Right lung (tissue), 10 donors: ENCODE measurements at places on chromosomes 3 and 15. TPM values are rescaled to one million over a fixed set of nuclear protein-coding genes. Genes with fewer than 3 reads are reported as not detected.

DNA sequence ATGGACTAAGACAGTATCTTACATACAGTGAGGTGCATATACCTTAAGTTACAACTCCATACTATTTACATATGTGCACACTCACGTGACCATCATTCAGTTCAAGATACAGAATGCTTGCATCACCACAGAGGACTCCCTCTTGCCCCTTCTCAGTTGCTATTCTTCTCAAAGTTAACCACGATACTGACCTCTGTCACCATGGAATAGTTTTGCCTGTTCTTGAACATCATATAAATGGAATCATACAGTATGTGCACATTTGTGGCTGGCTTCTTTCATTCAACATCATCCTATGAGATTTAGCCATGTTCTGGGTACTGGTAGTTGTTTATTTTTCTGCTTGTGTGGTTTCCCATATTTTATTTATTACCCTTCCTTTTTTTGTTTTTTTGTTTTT is 10.4 kb upstream of the ZSCAN2 start:
- no peak for DNase-seq

- no peak for DNase-seq
These were observed 22.0 kb downstream of the WNT7A start for GRCh38 chr3:13857702-13858380.

The FETUB gene
- polyA plus RNA-seq: not detected

DNA sequence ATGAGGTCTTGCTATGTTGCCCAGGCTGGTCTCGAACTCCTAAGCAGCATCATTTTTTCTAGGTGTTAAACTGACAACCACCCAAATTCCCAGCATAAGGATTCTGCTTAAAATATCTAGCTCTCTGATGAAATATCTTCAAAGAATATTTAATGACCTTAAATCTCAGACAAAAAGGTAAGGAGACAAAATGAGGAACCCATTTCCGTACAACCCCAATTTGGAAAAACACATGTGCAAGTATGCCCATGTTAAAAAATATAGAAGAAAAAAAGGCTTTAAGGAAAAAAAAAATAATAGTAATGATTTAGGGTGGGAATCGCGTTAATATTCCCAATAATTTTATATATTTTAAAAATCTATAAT is 1.4 kb upstream of the SACM1L start:
- DNase-seq: no peak

DNA sequence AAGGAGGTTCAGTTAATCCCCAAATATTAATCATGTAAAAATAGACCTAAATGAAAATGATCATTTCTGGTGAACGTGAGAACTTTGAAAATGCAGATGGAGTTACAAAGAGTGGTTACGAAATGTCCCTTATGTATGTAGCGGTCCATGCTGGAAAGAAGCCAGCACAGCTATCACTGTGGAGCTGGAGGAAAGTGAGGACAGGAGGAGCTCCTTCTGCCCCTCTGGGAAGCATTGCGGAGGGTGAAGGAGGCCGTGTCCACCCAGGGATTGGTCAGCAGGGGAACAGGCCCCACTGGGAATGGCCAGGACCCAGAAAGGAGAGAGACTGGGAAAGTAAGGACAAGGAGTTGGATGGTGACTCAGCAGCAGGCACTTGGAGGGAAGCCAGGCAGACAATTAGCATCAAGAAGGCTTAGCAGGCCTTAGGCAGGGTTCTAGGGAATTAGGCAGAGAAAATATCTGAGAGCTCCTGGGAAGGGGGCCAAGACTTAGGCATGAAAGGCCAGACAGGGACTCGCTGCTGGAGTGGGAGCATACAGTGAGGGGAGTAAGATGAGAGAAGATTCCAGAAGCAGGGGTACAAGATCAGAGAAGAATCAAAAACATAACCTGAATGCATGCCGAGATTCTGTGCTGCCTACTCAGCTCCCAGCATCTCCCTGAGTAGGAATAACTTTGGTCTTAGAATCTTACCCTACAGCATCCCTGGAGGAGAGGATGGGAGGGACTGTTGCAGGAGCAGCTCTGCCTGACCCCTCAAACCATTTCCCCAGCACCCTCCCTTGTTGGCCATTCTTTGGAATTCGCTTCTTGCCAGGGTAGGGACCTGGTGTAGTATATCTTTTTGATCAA is 171.0 kb upstream of the UMPS start:
- DNase-seq: peak; percentile 90

The PLXNB1 gene
- polyA plus RNA-seq: 107 TPM

- no peak for DNase-seq
These were observed 206.7 kb downstream of the THRB start for GRCh38 chr3:24287755-24288450.

DNA sequence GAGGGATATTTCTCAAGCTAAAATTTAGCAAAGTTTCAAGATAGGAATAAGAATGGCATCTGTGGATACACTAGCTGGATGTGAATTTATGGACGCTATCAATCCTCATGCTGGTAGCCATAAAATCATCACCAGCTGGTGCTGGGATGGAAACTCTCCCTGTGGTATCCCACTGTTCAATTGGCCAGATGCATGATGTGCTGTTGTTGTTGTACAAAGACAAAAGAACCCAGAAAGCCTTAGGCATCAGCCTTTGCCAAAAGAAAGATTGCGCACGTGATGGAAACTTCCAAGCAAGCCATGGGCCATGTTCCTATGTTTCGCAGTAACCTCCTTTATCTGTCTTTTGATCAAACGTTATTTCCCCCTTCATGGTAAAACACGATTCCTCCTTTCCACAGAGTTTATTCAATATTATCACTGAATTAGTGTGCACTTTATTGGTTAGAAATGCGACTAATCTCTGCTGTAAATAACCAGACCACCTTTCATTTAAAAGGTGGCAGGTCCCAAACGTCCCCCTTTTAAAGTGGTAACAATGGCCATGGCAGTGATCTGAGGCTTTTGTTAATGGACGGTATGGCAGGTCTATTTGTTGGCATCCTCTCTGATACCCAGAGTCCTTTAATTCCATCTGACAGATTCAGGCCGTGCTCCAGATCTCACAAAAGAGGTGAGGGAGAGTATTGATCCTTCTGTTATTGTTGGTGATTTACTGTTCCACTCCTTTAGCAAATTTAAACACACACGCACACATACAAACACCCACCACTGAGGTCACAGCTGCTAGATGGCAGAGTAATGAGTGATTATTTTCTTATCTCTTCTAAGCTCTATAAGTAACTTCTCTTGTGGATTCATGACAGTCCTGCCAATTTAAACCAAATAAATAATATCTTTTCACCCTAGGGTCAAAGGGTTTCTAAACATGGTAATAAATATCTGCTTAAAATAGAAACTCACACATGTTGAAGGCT is 291.2 kb upstream of the KCNMB2 start:
- peak; percentile 75 for DNase-seq

DNA sequence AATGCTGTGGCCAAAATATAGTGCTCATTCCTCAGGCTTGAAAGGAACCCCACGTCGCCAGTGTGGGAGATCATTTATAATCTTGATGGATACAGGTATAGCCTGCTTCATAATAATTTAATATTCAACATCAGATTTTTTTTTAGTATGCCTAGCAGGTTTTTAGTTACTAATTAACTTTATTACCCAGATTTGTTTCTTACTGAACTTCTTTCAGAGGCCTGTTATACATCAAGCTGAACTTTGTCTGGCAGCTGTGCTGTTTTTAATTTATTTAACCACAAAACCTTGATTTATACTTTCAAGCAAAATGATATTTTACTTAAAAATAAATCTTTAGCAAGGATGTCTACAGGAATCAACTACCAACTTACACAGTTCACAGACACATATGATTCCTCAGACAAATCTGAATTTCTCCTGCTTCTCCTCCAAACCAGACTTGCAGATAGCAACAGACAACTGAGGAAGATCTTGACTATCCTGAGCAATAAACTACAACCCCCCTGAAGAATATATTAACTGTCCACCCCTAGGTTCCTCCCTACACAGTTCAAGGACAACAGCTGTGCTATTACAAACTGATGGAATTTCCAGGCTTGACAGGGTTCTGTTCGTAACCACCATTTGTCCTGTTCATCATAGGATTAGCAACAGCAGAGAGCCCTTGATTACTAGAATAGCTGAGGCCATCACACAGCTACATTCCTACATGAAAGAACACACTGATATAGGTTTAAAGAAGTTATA is 610 bp downstream of the MAP4 start:
- DNase-seq: no peak
